Nephron progenitor cell (in vitro differentiated cells): ENCODE measurements at places on chromosomes 3 and 15.

- DNase-seq = peak; percentile 75
Observed at GRCh38 chr3:38649500-38650247, at the start of gene SCN5A. Gene SCN5A (minus strand): TSS chr3:38649687. CDS start chr3:38633307, 16,380 bp downstream.

- DNase-seq = no peak
Observed at GRCh38 chr15:55394694-55395093, 13.5 kb downstream of the CCPG1 start.

DNA sequence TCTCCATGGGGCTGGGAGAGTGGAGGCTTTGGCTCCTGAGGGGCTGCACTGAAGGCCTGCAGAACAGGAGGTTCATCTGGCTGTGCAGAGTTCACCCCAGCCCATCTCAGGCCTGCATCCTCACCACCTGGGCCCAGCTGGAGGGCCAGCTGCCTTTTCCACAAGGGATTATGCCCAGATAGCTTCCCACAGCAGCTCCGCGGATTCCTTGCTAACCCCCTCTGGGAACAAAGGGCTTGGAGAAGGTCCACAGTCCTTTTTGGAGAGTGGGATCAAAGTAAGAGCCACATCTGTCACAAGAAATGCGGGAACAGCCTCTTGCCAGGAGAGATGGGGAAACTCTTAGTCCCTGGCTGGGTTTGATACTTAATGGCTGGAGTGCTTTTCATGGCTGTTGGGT, 164.7 kb upstream of the RGMA start:
- DNase-seq = no peak

- DNase-seq = no peak
Observed at GRCh38 chr15:91422797-91423196, 322.7 kb downstream of the SV2B start.

DNA sequence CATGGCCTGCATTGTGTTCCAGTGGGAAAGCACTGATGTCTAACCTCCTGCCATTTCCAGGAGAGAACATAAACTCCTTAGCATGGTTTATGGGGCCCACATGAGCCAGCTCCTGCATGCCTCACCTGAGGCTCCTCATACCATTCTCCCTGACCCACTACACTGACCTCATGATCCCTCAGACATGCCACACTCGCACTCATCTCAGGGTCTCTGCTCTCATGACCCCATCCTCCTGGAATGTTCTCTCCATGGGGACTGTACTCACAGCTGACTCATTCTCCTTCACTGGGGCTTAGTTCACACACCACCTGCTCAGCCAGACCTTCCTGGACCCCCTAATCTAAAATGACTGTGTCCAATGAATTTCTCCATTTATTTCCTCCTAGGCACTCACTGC, 4.0 kb upstream of the LMCD1 start:
- DNase-seq = no peak

DNA sequence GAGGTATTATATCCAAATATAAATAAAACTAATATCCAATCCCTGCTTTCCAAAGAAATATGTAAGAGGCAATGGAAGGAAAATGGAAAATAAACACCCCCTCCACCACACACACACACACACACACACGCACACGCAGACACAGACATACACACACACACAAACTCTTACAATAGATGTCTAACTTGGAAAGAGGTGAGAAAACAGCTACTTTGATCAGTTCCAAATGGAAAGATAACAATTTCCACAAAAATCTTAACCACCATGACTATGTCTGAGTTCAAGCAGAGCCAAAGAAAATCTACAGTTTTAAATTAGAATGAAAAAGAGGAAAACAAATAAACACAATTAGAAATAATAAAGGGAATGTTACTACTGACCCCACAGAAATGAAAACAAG, 285.3 kb upstream of the TGFBR2 start:
- DNase-seq = no peak

DNA sequence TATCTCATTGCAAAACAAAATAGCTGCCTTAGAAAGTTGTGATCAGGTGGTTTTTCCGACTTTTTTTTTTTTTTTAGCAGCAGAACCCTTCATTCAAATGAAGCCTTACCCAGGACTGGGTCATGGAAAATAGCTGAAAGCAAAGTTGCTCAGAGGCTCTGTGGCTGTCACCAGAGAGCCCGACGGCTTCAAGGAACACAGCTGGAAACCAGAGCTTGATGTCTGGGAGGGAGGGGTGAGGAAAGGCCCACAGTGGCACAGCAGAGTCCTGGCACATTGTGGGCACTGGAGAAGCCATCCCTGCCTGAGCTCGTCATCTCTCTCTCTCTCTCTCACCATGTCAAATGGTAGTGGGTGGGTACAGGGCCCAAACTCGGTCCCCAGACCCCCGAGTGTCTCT, 77.5 kb downstream of the RPN1 start:
- no peak for DNase-seq
